ENCODE measurements at places on chromosomes 16 and 17.

DNA sequence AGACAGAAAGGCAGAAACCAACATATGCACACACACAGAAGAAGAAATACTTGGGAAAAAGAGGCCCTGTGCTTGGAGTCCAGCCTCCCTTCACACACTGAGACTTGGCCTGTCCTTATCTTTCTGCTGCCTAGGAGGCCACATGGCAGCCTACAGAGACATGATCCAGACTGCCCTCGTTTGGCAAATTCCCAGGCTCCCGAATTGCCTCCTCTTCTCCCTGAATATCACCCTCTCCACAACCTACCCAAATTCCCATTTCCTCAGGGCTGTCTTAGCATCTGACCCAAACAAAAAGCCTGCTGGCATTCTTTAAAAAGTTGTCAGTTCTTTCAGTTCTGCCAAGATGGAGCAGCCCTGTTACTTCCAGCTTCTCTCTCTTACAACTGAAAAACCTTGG, 59.8 kb downstream of the DNAH17 start:
- no peak for DNase-seq

GRCh38 chr16:56424791-56425438, 430 bp downstream of the AMFR start:
- no peak for DNase-seq

- peak; percentile 29 for DNase-seq
Observed at GRCh38 chr16:12340151-12340733, 363.7 kb downstream of the SNX29 start.

DNA sequence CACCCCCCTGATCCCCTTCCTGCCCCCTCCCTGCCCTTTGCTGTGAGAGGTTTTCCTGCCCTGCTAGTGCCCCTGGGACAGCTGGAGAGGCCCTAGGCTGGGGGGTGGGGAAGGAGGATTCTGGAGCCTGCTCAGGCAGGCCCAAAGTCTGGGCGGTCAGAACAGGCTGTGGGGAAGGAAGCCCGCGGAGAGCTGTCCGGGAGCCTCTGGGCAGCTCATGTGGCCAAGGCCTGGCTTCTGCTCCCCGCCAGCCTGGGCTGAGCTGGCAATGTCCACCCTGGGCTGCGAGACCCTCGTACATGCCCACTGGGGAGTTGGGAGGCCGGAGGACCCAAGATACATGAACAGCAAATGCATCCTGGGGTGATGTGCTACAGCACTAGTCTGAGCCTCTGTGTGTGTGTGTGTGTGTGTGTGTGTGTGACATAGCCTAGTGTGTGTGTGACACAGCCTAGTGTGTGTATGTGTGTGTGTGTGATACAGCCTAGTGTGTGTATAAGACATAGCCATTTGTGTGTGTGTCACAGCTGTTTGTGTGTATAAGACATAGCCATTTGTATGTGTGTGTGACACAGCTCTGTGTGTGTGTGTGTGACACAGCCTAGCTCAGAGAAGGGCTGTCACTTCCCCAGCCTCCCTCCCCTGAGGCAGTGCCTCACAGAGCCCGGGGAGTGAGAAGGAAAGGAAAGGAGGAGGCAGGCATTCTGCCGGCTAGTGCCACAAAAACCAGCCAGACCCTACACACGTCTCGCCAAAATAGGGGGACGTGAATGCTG, 201.4 kb upstream of the CIBAR2 start:
- no peak for DNase-seq

DNA sequence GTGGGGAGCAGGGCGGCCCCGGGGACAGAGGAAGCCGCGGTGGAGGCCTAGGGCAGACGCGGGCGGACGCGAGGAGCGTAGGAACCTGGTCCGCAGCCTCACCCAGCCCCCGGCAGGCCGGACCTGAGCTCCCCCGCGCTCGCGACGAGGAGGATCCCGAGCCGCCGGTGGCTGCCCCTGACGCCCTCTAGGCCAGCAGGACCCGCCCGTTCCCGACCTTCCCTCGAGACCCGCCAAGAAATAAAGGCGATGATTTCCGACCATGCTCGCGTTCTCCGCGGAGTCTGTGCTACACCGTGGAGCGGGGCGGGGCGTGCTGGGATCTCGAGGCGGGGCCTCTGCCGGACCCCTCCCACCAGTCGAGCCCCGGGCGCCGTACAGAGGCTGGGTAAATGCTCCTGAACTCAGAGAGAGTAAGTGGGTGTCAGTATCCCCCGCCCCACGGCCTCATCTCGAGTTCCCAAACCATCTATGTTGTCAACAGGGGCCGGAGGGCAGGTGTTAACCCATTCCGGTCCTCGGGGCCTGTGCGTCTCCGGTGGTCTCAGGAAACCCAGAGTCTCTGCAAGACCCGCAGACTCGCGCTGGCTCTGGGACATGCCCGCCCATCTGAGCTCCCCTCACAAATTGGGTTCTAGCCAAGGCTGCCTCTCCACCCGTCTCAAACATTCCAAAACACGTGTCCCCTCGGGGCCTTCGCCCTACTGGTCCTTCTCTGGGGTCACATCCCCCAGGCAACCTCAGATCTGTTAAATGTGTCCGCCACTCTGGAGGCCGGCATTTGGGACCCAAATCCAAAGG, 13.7 kb downstream of the SYCE1L start:
- DNase-seq, result peak; percentile 38
